ENCODE measurements at places on chromosomes 1 and 21. TPM values are rescaled to one million over a fixed set of nuclear protein-coding genes. Genes with fewer than 3 reads are reported as not detected.

The LEFTY1 gene
- total RNA-seq: 0.22 TPM

DNA sequence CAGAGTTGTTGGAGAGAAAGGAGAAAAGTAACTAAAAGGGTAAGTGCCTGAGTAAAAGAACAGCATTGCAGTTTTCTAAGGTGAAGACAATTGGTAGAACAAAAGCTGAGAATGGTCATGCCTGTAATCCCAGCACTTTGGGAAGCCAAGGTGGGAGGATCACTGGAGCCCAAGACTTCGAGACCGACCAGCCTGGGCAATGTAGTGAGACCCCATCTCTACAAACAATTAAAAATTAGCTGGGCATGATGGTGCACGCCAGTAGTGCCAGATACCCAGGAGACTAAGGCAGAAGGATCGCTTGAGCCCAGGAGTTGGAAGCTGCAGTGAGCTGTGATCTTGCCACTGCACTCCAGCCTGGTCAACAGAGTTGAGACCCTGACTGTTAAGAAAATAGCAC is 15.2 kb upstream of the PGD start:
- DNase-seq: no peak

The DRAXIN gene
- 0.06 TPM for total RNA-seq

GRCh38 chr1:64348270-64348960 is 121.5 kb upstream of the CACHD1 start:
- DNase-seq: no peak

The SPRR5 gene
- total RNA-seq: not detected

DNA sequence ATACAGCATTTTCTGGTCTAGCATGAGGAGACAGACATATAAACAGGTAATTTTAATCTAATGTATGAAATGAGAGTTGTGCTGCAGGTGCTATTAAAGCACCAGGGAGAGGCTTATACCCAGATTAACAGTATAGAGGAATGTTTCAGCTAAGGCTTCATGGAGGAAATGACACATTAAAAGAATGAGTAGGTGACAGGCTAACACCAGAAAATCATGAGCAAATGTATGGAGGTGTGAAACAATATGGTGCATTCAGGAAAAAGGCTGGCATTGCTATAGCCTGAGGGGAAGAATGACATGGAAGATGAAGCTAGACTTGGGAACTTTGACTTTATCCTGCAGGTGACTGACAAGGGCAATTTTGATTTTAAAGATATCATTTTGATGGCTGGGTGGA is 7.0 kb downstream of the ARPC5 start:
- no peak for DNase-seq
